ENCODE measurements at places on chromosomes 4 and X. TPM values are rescaled to one million over a fixed set of nuclear protein-coding genes. Genes with fewer than 3 reads are reported as not detected.
A peak's percentile ranks its signal among the peaks of the same experiment; 100 is the strongest.

DNA sequence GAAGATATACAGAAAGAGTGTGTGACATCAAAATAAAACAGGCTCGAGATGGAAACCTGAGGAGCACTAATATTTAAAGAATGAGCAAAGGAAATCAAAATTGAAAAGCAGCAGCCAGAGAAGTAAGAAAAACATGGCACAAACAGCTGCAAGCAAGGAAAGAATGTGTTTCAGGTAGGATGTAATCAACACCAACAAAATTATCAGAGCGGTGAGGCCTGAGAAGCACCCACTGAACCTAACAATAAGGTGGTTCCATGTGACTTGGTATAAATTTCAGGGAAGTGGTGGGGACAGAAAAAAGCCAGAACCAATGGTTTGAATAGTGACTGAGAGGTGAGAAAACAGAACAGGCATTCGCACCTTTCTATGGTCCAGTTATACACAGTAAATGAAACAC, 11.5 kb downstream of the SLC39A8 start:
- DNase-seq = no peak

Gene FAM47E
- under 0.01 TPM for total RNA-seq

Gene LRP2BP
- 1.4 TPM for total RNA-seq

Gene IL2
- total RNA-seq = not detected

- no peak for DNase-seq
These were observed 394.3 kb upstream of the TRAM1L1 start for GRCh38 chr4:117479673-117480072.

- DNase-seq = no peak
These were observed 231.7 kb upstream of the PGRMC2 start for GRCh38 chr4:128519163-128519830.

GRCh38 chr4:87270144-87270543, 49.7 kb upstream of the KLHL8 start:
- peak; percentile 64 for DNase-seq

DNA sequence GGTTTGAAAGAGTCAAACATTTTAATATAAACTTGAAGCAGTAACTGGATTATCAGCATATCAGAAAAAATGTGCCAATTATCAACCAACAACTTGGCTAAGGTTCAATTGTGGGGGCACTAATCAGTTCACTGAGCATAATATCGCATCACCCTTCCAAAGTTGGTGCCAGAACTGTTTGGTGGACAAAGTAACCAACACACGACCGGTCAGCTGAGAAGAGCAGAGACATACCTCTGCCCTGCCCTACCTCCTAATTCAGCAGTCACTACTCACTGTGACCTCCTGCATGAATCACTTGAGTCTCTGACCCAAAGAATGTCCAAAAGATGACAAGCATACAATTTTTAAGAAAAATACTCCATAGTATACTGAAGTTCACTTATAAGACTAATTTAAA, 53.2 kb downstream of the TSPAN5 start:
- DNase-seq = no peak

DNA sequence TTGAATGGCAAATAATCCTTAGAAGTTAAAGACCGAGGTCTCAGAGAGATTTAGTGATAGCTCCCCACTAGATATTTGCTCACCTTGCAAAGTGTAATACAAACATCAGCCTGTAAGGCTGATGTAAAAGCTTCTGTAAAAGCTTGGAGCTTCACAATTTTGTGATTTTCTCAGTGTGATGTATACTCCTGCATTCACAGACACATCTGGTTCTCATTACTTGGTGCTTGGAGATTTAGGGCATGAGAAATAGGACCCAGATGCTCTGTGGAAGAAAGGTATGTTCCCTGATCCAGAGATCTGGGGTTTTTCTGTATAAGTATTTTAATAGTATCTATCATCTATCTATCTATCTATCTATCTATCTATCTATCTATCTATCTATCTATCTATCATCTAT, 1664.3 kb downstream of the C4orf33 start:
- DNase-seq = no peak

- DNase-seq = peak; percentile 86
These were observed 5.4 kb downstream of the AKAP17A start for GRCh38 chrX:1596676-1597344.

Gene TCP11X2
- total RNA-seq = not detected

DNA sequence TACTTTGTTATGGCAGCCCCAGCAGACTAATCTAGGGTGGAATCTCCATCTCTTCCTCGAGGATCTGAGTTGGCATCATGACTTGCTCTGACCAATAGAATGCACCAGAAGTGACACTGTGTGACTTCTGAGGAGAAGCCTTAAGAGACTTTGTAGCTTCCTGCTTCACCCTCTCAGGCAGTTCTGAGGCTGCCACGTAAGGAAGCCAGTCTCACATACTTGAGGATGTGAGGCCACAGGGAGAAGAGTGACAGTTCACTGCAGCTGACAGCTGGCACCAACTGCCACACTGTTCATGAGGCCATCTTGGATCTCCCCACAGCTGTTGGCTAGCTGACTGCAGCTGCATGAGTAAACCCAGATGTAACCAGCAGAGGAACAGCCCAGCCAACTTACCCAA, 29.3 kb upstream of the BCOR start:
- peak; percentile 65 for DNase-seq

DNA sequence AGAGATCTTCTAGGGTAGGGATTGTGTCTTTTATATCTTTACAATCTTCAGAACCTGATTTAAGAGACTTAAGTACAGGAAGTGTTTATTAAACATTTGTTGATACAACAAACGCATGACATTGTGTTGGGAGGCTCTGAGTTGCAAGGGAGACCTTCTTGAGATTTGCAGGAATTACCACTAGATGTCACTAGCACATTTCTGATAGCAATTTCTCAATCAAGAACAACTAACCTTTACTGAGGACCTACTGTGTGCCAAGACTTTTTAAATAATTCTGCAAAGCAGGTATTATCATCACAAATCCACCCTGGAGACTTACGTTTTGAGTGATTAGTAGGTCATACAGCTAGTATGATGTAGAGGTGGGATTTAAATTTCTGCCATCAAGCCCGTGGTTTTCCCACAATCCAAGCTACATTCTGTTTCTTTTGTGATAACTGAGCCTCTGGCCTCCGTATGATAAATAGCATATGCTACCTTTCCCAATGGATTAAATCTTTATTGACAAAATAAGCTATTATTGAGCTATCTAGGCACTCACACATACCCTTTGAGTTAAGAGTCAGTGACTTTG, 986.0 kb downstream of the CCSER1 start:
- peak; percentile 79 for DNase-seq

- peak; percentile 72 for DNase-seq
These were observed 12.4 kb downstream of the PSAPL1 start for GRCh38 chr4:7422151-7422897.

Gene CCSER1
- total RNA-seq = not detected

- DNase-seq = no peak
These were observed 240.3 kb upstream of the NDST3 start for GRCh38 chr4:117793845-117794480.

GRCh38 chrX:20654596-20655106, 387.9 kb upstream of the RPS6KA3 start:
- no peak for DNase-seq

Gene ETNPPL
- total RNA-seq = not detected

Data from osteoblast (primary cell).